ENCODE measurements at places on chromosomes 7 and 10. TPM values are rescaled to one million over a fixed set of nuclear protein-coding genes. Genes with fewer than 3 reads are reported as not detected.
A peak's percentile ranks its signal among the peaks of the same experiment; 100 is the strongest.

DNA sequence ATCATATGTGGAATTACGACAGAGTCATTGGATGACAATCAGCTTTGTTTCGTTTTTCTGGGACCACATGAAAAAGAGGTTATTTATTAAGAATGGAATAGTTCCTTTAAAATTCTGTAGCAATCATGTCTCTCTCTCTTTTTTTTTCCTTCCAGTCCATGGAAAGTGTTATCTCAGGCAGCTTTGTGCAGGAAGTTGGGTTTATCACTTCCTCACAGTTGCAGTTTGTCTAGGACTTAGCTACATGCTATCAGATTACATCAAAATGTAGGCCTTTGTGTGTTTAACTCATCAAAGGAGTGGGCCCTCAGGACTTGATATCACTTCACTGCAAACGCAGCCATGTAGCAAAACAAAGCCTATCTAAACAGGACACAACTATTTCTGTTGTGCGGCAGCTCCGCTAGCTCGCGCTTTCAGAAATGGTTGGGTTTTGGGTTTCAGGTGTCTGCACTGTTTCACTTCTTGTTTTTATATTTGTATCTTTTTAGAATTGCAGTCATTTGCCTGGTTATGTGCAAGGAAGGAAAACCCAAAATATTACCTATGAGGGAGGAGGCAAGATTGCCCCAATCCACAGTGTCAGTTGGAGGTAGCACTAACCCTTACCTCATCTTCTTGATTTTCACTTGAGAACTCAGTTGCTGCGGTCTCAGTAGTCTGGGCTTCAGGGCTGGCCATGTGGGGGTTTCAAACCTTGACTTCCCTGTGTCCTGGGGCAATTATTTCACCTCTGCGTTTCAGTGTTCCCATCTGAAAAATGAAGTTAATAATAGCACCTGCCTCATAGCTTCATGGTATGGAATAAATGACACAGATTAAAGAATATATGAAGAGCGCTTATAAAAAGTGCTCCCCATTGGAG, 66.7 kb downstream of the HHEX start:
- no peak for DNase-seq
- peaks cover 27% of the 10 kb centered on the region for H3K4me1 ChIP-seq

DNA sequence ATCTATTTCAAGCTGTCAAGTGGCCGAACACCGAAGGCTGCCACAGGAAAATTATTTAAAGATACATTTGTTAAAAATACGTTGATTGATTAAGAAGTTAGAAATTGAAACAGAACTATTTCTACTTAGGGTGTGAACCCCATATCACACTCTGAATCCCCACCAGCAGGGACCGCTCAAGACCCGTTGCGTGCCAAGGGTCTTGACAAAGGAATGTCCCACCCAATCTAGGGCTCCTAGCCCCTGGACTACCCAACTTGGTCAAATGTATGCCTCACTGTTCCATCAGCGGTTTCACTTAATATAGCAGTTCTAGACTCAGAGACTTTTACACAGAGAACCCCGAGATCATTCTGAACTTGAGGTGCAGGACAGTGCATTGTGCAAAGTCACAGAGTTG, 11.6 kb upstream of the PFKFB3 start:
- DNase-seq: no peak
- no peak overlapping the region for H3K4me3 ChIP-seq
- H3K27me3 ChIP-seq: no peaks in the 10 kb centered on the region
- peaks cover 59% of the 10 kb centered on the region for H3K4me1 ChIP-seq

DNA sequence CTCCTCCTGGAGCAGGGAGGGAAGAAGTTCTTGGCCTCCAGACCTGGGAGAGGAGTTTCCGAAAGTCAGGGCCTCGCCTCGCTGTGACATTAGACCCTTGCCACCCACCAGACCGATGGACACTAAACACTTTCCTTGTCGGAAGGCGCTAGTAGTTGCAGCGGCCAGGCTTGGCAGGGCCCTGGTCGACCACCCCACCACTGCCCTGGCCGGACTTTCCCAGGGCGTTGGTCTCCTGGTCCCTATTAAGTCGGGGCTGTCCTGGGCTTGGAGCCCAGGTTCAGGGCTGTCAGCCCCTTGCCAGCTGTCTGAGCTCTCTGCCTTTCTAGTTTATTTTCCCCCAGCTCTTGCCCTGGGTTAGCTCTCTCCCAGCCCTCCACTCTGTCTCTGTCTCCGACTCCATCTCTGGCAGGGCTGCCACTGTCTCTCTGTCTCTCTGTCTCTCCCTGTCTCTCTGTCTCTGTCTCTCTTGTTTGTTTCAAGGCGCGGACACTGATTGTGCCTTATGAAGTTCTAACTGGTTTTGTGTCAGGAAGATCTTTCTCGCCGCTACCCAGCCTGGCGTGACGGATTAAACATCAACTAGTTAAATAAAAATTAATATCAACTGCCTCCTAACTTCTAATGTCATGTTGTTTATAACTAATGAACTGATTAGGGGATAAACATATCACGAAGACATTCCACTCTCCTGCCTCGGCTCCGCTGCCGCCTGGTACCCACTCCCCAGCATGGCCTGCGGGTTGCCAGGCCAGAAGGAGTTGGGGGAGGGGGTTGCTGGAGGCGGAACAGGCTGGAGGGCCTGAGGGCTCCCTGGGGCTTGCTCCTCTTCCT, 13.8 kb upstream of the PAX2 start:
- peaks cover 100% of the 10 kb centered on the region for H3K27me3 ChIP-seq
- peaks cover 33% of the 10 kb centered on the region for H3K4me1 ChIP-seq
- H3K36me3 ChIP-seq: no peaks in the 10 kb centered on the region
- no peak for DNase-seq
- H3K4me3 ChIP-seq: peak overlapping the region; percentile 49

The CALCR gene
- 0.08 TPM for total RNA-seq

The OR2F1 gene
- not detected for total RNA-seq

All from left ventricle myocardium inferior (tissue), 1 donor.